ENCODE measurements at places on chromosomes 5 and 9. TPM values are rescaled to one million over a fixed set of nuclear protein-coding genes. Genes with fewer than 3 reads are reported as not detected.

Gene TAS2R1
- not detected for total RNA-seq

Gene SLC6A7
- total RNA-seq = not detected

Gene OR1B1
- not detected for total RNA-seq

GRCh38 chr5:55747778-55748318, 10.0 kb downstream of the DDX4 start:
- no peak for DNase-seq

GRCh38 chr5:11797132-11797531, 107.1 kb downstream of the CTNND2 start:
- no peak for DNase-seq

DNA sequence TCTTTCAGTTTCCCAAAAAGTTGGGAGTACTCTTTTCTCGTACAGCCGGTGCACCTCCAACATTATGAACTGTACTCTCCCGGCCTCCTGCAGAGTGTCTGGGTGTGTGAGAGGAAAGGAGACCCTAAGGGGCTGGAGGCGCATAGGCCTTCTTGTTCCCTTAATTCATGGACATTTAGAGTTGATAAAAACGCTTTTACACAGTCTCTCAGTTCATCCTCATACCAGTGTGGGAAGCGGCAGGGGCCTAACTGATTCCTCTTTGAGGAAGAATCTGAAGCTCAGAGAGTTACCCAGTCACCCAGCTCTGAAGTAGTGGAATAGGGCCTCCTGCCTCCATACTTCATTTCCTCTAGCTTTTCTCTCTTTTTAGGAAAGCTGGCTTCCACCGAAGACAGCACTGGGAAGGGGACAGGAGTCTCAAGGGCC, 3.3 kb downstream of the MCIDAS start:
- no peak for DNase-seq

DNA sequence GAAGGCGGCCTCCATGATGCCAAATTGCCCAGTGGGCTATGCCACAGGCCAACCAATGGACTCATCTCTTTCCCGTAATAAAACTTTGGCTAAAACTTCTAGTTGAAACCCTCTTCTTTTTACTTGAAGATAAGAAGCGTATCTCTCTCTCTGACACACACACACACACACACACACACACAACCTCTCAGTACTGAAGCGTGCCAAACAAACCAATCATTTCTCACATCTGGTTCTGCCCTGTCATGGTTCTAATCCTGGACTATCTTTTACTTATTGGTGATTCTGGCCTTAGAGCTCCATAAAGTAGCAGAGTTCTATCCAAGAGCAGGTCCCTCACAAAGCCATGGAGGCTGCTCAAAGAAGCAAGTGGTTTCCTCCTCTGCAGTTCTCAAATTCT, 64.6 kb downstream of the PTCH1 start:
- no peak for DNase-seq

DNA sequence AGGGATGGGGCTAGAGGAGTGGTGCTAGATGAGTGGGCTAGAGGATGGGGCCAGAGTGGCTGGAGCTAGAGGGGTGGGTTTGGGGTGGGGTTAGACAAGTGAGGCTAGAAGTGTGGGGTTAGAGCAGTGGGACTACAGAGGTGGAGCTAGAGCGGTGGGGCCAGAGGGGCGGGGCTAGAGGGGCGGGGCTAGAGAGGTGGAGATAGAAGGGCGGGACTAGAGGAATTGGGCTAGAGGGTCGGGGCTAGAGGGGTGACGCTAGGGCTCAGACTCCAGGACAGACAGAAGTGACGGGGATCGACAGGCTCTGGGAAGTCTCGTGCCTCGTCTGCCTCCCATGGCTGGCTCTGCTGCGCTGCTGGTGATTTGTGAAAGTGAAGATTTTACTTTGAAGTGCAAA, 31.0 kb upstream of the TENT4A start:
- DNase-seq = no peak

DNA sequence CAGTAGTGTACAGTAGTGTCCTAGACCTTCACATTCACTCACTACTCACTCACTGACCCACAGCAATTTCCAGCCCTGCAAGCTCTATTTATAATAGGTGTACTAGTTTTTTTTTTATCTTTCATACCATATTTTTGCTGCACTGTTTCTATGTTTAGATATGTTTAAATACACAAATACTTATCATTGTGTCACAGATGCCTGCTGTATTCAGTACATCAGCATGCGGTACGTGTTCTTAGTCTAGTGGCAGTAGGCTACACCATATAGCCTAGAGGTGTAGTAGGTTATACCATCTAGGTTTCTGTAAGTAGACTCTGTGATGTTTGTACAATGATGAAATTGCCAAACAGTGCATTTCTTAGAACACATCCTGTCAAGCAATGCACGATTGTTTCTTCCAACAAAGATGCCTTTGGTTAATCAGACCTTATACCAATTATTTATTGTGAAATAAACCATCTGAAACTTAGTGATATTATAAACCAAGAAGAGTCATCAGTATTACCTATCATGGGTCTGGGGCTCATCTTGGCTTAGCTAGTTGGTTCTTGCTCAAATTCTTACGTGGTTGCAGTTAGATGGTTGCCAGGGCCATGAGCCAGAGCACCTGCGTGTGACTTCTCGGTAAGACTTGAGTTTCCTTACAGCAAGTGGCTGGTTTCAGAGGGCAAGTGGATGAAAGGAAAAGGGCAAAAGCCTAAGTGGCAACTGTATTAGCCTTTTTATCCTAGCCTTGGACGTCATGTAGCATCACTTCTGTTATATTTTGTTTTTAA, 41.1 kb downstream of the ERBIN start:
- no peak for DNase-seq

Measured in kidney epithelial cell (primary cell).